ENCODE measurements at places on chromosomes 3 and 15.
A peak's percentile ranks its signal among the peaks of the same experiment; 100 is the strongest.

DNA sequence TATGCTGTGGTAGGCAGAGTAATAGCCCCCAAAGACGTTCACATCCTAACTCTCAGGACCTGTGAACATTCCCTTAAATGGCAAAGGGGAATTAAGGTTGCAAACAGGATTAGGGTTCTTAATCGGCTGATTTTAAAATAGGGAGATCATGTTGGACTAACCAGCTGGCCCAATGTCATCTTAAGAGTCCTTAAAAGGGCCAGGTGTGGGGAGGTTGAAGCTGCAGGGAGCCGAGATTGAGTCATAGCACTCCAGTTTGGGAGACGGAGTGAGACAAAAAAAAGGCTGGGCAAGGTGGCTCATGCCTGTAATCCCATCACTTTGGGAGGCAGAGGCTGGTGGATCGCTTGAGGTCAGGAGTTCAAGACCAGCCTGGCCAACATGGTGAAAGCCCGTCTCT, 1.6 kb upstream of the FLNB start:
- H3K4me1 ChIP-seq = peaks cover 23% of the 10 kb centered on the region
- no peak overlapping the region for H3K27ac ChIP-seq
- no peak overlapping the region for H3K4me3 ChIP-seq

DNA sequence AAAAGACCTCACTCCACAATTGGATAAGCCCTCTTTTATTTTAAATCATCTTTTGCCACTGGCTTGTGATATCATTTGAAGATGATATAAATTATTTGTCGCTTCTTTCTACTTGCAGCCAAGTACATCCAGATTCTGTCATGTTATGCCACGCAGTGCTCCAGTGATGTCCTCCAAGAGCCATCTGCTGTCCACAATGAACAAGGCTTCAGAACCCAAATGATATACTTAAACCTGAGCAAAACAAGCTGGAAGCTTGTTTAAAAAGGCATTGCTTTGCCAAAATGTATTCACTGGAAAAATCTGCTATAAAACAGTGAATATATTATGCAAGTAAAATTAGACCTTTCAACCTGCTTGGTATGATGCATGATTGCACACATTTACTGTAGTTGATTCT, 58.8 kb upstream of the ARL6 start:
- no peaks in the 10 kb centered on the region for H3K36me3 ChIP-seq
- no peak for DNase-seq
- no peak overlapping the region for H3K4me3 ChIP-seq

DNA sequence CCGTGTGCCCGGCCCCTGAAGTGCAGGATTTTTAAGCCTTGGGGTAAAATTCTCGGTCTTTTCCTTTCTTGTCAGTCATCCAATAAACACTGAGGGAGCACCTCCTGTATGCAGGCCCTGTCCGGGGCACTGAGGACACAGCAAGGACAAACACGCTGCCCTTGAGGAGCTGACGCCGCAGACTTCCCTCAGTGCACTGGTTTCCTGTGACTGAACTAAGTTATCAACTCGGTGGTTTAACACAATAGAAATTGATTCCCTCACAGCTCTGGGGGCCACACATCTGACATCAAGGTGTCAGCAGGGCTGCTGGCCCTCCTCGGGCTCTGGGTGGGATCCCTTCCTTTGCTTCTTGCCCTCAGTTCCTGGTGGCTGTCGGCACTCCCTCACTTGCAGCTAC, 65.1 kb downstream of the ZNF445 start:
- H3K36me3 ChIP-seq = no peaks in the 10 kb centered on the region
- H3K4me1 ChIP-seq = peaks cover 2% of the 10 kb centered on the region
- DNase-seq = no peak
- no peak overlapping the region for H3K27ac ChIP-seq

DNA sequence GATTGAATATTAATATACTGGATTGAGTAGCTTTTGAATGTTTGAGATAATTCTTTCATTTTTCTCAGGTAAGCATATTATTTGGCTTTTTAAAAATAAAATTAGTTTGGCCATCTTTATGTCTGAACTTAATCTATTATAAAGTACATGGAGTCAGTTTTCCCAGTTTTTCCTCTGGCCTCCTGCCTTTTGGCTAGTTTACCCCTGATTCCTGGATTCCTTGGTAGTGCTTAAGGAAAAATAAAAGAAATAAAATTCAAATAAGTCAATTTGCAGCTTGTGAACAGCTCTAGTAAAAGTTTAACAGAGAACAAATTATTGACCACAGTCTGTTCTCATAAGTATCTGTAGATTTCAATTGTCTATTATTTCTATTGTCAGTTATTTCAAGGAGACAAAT, 89.4 kb downstream of the COL6A6 start:
- H3K27me3 ChIP-seq = no peaks in the 10 kb centered on the region
- no peak for DNase-seq
- H3K36me3 ChIP-seq = no peaks in the 10 kb centered on the region
- no peaks in the 10 kb centered on the region for H3K4me1 ChIP-seq
- no peak overlapping the region for H3K4me3 ChIP-seq
- H3K27ac ChIP-seq = no peak overlapping the region

DNA sequence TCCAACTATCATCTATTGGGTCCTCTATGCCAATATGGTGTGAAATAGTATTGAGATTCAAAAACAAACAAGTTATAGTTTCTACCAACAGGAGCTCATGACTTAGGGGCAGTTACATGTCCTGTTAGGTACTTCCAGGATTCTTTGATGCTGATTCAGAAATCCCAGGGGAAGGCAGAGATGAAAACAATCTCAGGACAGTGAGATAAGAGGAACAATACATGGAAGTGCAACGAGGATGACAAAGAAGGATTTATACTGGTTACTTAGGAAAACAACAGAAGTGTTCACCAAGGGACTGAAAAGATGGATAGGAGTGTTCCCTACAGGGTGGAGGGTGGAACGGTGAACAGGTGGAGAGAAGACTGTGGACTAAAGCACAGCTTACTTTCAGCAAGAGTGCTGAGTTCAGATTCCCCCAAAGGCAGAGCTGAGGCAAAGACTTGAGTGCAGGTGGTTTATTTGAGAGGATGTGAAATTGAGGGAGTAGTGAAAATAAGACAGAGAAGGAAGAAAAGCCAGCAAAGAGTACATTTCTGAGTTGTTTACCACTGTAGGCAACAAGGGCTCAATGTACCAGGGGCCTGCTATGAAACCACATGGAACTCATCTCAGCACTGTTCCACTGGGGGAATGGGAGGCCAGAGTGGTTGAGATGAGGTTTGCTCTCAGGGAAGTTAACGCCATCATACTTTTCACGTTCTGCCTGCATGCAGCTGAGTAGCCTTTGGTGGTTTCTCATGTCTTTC, 68.1 kb downstream of the TRIM69 start:
- H3K4me3 ChIP-seq = no peak overlapping the region
- DNase-seq = no peak
- no peaks in the 10 kb centered on the region for H3K27me3 ChIP-seq
- no peaks in the 10 kb centered on the region for H3K36me3 ChIP-seq
- H3K27ac ChIP-seq = no peak overlapping the region

GRCh38 chr3:33430061-33430460, 10.1 kb downstream of the UBP1 start:
- no peak for DNase-seq
- no peak overlapping the region for H3K4me3 ChIP-seq
- no peak overlapping the region for H3K27ac ChIP-seq
- peaks cover 3% of the 10 kb centered on the region for H3K4me1 ChIP-seq
- no peaks in the 10 kb centered on the region for H3K27me3 ChIP-seq

DNA sequence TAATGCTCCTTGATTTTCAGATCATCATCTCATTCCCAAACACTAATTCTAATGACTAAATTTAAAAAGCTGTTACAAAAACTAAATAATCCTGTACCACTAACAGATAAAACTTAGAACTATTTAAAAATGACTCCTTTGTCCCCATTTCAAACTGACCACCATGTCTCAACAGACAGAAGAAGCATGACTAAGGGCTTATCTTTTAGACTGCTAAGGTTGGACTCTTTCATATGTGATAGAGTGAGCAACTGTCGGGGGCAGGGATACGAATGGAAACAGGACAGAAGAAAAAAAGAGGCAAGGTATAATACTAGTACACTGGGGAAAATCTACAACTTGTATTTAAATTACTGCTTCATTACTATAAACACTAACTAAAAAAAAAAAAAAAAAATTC, 23.3 kb downstream of the SNX4 start:
- no peak overlapping the region for H3K4me3 ChIP-seq
- H3K4me1 ChIP-seq = no peaks in the 10 kb centered on the region
- H3K36me3 ChIP-seq = peaks cover 42% of the 10 kb centered on the region
- H3K27me3 ChIP-seq = no peaks in the 10 kb centered on the region
- H3K27ac ChIP-seq = no peak overlapping the region

- no peaks in the 10 kb centered on the region for H3K27me3 ChIP-seq
- no peak overlapping the region for H3K27ac ChIP-seq
Measured at GRCh38 chr3:4834403-4834866, 144.8 kb upstream of the BHLHE40 start.

DNA sequence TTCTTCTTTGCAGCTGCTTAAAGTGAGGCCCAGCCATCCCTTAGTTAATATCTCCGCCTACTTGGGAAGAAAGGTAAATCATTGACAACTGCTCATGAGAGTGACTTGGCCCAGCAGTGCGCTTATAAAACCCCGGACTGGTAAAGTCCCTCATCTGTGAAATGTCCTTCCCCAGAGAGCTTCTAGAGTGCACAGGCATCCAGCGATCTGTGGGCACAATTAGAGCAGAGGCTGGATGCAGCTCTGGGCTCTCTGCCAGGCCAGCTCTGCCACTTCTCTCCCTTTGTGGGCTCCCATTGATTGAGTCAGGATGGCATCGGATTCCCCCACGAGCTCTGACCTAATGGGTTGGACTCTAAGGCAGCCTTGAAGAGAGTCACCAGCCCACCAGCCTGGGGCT, 219.0 kb upstream of the LINGO1 start:
- H3K4me1 ChIP-seq = no peaks in the 10 kb centered on the region
- no peak for DNase-seq
- H3K27me3 ChIP-seq = peaks cover 4% of the 10 kb centered on the region
- H3K27ac ChIP-seq = no peak overlapping the region

GRCh38 chr3:138769616-138770015, 65.1 kb downstream of the PIK3CB start:
- H3K4me1 ChIP-seq = peaks cover 8% of the 10 kb centered on the region
- H3K27me3 ChIP-seq = no peaks in the 10 kb centered on the region
- H3K36me3 ChIP-seq = peaks cover 2% of the 10 kb centered on the region
- H3K27ac ChIP-seq = no peak overlapping the region
- H3K4me3 ChIP-seq = no peak overlapping the region
- no peak for DNase-seq

- no peaks in the 10 kb centered on the region for H3K4me1 ChIP-seq
- no peak overlapping the region for H3K27ac ChIP-seq
- DNase-seq = no peak
Measured at GRCh38 chr3:172777901-172778300, 27.4 kb downstream of the ECT2 start.

DNA sequence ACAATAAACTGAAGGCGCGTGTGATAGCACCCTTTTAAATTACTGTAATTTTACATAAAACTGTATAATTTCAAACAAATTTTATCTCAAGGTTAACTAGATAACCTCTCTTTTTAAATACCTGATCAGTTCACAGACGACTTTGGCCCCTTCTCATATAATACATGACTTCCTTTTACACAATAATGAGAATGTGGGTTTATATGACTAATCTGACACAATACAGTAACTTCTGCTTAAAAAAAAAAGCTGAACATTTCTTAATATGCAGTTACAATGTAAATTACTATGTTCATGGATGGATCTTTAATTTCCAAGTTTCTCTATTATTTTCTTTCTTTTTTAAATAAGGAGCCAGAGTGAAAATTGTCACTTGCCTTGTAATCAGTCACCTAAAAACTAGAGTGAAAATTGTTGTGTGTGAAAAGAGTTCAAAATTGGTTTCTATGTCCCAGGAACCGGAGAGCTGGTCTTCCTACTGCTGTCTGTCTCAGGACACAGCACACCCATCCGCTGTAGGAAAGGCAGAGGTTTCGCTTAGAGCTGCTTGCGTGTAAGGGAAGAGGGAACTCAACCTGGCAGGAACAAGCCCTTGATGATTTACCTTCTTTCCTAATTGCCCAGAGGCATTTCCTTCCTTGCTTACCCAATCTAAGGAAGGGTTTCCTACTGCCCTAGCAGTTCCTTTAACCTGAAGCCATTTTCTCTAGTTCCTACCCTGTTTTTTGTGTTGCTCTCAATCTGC, 33.3 kb downstream of the PLD1 start:
- no peak overlapping the region for H3K27ac ChIP-seq
- peaks cover 9% of the 10 kb centered on the region for H3K4me1 ChIP-seq
- H3K4me3 ChIP-seq = no peak overlapping the region
- DNase-seq = peak; percentile 52

GRCh38 chr3:13044496-13045240, 28.6 kb downstream of the IQSEC1 start:
- no peak overlapping the region for H3K27ac ChIP-seq
- no peak for DNase-seq
- H3K4me3 ChIP-seq = no peak overlapping the region
- H3K27me3 ChIP-seq = no peaks in the 10 kb centered on the region
- H3K36me3 ChIP-seq = no peaks in the 10 kb centered on the region

- peaks cover 1% of the 10 kb centered on the region for H3K4me1 ChIP-seq
- H3K4me3 ChIP-seq = no peak overlapping the region
- no peaks in the 10 kb centered on the region for H3K36me3 ChIP-seq
- H3K27me3 ChIP-seq = no peaks in the 10 kb centered on the region
- no peak overlapping the region for H3K27ac ChIP-seq
- DNase-seq = no peak
Measured at GRCh38 chr3:108403198-108403597, 106.8 kb downstream of the HHLA2 start.

GRCh38 chr3:73601011-73601410, 23.7 kb downstream of the PDZRN3 start:
- H3K36me3 ChIP-seq = no peaks in the 10 kb centered on the region
- H3K27ac ChIP-seq = no peak overlapping the region
- no peaks in the 10 kb centered on the region for H3K27me3 ChIP-seq
- no peak for DNase-seq

GRCh38 chr3:5160940-5161858, 26.3 kb upstream of the EDEM1 start:
- DNase-seq = no peak
- H3K4me1 ChIP-seq = peaks cover 13% of the 10 kb centered on the region
- no peaks in the 10 kb centered on the region for H3K36me3 ChIP-seq
- H3K27ac ChIP-seq = no peak overlapping the region

DNA sequence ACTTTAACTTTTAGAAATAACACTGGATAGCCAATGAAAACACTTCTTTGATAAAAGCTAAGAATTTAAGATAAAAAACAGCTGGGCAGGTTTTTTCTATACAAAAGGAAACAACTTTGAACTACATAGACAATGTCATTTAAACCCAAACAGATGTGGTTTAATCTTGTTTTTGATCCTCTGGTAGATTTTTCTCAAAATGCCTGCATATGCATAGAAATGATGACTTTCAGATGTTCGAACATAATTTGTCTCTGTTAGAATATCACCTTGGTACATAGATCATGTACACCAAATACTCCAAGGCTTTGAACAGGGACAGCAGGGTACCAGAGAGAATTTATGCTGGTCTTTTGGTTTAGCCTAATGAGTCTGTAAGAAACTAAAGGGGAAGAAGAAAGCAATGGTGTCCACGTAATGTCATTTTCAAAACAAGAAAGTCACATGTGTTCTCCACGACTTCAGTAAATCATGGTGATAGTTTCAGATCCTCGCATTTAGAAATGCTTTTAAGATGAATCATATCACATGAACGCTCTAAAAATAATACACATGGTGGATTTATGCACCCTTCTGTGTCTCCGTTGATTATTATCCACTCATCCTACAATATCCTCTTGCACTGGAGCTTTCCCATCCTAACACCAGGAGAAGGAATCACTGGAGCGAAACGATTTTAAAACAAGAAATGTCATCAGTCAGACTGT, 160.1 kb upstream of the PDZRN3 start:
- no peaks in the 10 kb centered on the region for H3K4me1 ChIP-seq
- no peak overlapping the region for H3K27ac ChIP-seq
- H3K27me3 ChIP-seq = no peaks in the 10 kb centered on the region
- no peak for DNase-seq

GRCh38 chr15:61444585-61444984, 215.5 kb upstream of the RORA start:
- no peak for DNase-seq
- no peak overlapping the region for H3K27ac ChIP-seq
- no peaks in the 10 kb centered on the region for H3K4me1 ChIP-seq
- no peaks in the 10 kb centered on the region for H3K27me3 ChIP-seq
- no peak overlapping the region for H3K4me3 ChIP-seq
